ENCODE measurements at places on chromosomes 3 and 15.

GRCh38 chr3:186360779-186361178, 1.3 kb downstream of the DGKG start:
- no peak for DNase-seq

DNA sequence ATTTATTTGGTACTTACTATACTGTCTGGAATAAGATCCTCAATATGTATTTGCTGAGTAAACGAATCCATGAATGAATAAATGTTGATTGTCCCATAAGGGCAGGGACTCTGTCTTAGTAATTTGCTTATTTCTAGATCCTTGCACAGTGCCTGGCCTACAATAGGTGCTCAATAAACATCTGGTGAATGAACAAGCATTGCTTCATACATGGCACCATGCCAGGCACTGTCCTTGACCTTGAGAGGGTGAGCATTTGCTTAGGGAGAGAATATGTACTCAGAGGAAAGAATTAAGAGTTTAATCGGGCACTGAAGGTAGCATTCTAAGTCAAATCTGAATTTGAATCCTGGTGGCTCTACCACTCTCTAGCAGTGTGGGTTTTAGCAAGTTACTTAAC, 282.1 kb downstream of the THSD4 start:
- no peak for DNase-seq

DNA sequence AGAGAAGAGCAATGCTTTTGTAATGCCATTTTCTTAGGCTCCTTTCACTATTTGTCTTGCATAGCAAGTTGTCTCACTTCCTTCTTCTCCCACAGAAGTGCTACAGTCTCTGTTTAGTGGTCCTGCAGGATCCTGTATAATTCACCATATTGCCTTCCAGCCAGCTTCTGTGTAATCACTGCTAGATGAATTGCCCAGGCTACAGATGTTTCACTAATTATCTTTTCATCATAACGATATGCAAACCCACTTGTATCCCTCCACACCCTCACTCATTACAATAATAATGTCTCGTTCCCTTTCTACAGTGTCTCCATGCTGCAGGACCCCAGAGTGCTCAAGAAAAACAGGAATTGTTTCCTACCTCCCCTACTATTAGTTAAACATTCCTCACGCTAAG, 402.9 kb downstream of the TBL1XR1 start:
- no peak for DNase-seq

GRCh38 chr15:25392806-25393205, 46.0 kb downstream of the UBE3A start:
- DNase-seq, result no peak

DNA sequence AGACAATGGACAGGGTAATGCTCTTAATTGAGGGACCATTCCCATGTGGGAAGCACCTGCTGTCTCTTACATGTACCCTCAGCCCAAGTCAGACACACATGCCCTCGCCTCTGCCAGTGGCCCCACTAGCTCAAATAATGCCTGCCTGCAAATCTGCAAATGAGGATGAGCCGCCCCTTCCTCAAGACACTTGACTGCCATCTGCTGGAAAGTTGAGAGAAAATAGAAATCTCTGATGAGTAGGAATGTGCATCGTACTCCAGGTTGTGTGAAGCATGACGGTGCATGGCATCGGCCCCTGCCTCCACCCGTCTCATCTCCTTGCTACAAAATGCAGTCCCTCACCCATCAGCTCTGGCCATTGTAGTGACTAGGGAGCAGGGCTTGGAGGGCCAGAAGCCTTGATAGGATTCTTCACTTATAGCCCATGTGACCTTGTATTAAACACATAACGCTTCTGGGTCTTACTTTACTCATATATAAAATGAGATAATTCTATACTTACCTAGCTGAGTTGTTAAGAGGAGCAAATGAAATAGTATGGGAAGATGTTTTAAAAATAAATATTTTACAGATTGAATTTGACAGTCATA, 6.3 kb upstream of the SCN5A start:
- DNase-seq, result peak; percentile 75

- no peak for DNase-seq
Measured at GRCh38 chr3:23519314-23520208, 286.2 kb upstream of the UBE2E1 start.

GRCh38 chr15:68488290-68488689, 56.3 kb upstream of the ITGA11 start:
- DNase-seq, result no peak

GRCh38 chr3:144677103-144677502, 705.5 kb downstream of the DIPK2A start:
- DNase-seq, result no peak

All from SW480 (cell line).